ENCODE measurements at places on chromosomes 16 and 17. TPM values are rescaled to one million over a fixed set of nuclear protein-coding genes. Genes with fewer than 3 reads are reported as not detected.

GRCh38 chr17:50187394-50187725 lies 14.1 kb downstream of the COL1A1 start:
- DNase-seq, result no peak

DNA sequence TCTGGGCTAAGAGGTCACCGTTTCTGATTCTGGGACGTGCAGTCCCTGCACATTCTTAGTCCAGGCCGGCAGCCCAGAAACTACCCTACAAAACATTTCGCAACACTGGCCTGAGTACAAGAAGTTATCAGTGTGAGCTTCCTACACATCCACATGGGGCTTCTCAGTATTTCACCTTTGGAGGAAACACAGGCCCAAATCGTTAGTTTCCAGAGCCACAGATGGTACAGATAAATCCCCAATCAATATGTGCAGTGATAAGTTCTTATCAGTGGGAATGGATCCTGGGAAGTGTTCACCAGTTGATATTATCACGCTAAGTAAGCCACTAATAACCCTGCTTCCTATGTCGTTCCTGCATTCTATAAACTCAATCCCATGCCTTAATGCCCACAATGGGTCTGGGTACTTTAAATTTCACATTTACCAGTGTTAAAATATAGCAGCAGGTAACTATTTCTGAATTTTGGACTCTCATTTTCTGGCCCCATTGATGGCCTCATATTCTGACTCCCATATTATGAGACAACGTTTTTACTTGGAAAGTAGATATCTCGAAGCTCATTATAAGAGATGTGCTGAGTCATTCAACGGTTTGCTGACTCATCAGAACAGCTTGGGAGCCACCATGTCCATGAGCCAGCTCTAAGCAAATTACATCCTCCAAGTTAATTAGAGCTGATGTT lies 370.2 kb upstream of the MAF start:
- DNase-seq, result no peak

DNA sequence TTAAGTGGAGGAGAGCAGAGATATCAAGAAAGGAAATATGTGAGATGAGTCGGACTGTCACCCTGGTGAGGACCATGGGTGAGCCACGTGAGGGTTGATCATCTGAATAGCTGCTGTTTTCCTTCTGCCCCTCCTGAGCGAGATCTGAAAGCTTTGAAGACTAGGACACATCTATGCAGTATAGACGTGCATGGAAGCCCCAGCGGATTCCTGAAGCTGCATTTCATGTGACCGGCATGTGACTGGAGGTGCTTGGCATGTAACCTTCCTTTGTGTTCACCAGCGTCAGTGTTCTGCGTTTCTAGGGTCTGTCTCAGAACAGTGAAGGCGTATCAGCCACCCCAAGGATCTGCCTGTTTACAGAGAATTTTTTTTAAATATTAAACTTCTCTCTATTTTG lies 75.1 kb downstream of the MSI2 start:
- peak; percentile 100 for DNase-seq

DNA sequence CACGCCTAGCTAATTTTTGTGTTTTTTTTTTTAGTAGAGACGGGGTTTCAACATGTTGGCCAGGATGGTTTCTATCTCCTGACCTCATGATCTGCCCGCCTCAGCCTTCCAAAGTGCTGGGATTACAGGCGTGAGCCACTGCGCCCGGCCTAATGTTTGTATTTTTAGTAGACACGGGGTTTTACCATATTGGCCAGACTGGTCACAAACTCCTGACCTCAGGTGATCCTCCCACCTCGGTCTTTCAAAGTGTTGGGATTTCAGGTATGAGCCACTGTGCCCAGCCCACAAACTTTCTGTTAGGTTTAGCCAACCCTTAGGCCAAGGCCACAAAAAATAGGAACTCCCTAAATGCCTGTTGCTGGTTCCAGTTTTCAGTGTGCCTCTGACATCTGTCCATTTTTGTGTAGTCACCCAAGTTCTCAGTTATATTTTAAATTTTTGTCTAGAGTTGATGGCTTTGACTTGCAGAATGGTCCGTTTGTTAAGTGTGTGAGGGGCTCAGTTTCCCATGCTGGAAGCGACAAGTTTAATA lies 12.7 kb downstream of the CCL16 start:
- no peak for DNase-seq

DNA sequence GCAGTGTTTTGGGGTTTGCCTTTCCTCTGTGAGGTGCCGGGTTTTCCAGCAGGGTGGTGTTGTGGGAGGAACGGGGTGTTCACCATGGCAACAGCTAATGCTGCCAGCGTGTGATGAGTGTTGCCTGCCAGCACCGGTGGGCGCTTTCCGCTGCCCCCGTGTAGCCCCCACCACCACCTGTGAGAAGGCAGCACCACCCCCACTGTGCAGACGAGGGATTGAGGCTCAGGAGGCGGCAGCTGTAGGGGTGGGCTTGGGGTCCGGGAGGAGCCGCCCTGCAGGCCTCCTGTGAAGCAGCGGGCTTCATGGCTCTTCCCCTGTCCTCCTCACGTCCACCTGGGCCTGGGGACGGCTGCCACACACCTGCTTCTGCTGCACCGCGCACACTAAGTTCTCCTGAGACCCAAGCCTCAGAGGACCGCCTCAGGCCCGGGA lies 5.2 kb downstream of the RAB40C start:
- no peak for DNase-seq

ALDOC gene
- total RNA-seq, result 24.2 TPM

NTN3 gene
- total RNA-seq, result 0.21 TPM

KRT36 gene
- total RNA-seq, result not detected

DOK4 gene
- total RNA-seq, result 3.6 TPM
